ENCODE measurements at places on chromosomes 12 and 14.

GRCh38 chr14:75333606-75334548 is 55.2 kb downstream of the FOS start:
- no peak for DNase-seq

DNA sequence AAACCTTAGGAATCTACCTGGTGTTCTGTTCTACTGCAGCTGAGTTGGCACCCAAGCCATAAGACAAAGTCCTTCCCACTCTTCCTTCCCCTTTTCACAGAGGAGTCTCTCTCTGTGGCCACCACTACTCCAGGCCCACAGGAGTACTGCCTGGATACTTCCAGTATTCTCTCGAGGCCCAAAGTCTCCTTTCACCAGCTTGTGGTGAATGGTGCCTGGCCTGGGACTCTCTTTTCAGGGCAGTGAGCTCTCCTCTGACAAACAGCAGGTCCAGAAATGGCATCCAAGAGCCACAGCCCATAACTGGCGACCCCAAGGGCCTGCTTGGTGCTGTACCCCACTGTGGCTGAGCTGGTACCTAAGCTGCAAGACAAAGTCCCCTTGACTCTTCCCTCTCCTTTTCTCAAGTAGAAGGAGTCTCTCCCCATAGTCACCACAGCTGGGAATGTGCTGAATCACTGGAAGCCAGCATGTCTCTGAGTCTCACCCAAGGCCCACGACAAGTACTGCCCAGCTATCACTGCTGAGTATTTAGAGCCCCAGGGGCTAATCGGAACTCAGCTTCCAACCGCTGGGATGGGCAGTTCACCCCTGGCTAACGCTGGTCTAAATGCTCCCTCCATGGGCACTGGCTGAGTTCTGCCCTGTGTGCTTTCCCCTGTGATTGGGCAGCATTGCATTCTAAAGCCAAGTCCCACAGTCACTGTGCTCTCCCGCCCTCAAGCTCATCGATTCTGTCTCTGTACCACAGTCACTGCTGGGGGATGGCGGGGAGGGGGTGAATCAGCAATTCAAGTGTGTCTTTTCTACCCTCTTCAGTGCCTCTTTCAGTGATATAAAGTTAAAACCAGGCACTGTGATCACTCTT is 6.1 kb downstream of the A2ML1 start:
- no peak for DNase-seq

GRCh38 chr14:34098045-34098984 is 147.4 kb upstream of the EGLN3 start:
- DNase-seq, result no peak

DNA sequence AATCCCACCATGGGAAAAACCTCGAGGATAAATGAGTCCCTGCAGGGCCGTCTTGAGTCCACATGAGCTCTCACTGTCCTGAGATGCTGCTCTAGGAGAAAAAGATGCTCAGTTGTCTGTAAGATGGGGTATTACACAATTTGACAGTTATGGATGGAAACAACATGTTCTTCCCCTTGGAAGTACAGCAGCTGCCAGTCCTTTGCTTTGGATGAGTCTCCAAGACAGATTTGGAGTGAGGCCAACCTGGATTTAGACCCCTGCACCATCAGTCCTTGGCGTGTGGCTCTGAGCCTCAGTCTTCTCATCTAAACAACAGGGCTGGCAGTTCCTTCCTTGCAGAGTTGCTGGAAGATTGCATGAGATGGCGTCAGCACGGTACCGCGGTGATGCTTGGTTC is 309.1 kb upstream of the FKBP4 start:
- DNase-seq, result no peak

GRCh38 chr12:115075552-115076170 is 391.7 kb upstream of the TBX3 start:
- no peak for DNase-seq

DNA sequence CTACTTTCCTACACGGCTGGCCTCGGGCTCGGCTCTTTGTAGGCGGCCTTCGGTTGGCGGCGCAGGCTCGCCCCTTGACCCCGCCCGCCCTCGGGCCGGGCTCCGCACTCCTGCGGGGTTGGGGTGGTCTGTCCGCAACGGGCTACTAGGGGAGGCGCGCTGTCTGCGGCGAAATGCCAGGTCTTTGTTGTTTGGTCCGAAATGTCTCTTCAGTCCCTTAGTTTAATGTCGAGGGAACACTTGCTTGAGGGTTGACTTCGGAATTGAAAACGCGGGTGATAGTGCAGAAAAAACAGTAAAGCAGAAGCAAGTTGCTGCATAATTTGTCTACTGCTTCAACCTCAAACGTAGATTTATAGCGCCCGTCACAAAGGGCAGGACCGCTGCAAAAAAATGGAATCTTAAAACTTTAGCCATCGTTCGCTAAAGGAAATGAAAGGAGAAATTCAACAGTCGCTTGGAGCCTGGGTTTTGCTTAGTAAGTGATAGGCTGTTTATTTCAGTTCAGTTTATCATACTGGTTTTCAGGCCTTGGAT is 390 bp downstream of the JKAMP start:
- DNase-seq, result no peak

DNA sequence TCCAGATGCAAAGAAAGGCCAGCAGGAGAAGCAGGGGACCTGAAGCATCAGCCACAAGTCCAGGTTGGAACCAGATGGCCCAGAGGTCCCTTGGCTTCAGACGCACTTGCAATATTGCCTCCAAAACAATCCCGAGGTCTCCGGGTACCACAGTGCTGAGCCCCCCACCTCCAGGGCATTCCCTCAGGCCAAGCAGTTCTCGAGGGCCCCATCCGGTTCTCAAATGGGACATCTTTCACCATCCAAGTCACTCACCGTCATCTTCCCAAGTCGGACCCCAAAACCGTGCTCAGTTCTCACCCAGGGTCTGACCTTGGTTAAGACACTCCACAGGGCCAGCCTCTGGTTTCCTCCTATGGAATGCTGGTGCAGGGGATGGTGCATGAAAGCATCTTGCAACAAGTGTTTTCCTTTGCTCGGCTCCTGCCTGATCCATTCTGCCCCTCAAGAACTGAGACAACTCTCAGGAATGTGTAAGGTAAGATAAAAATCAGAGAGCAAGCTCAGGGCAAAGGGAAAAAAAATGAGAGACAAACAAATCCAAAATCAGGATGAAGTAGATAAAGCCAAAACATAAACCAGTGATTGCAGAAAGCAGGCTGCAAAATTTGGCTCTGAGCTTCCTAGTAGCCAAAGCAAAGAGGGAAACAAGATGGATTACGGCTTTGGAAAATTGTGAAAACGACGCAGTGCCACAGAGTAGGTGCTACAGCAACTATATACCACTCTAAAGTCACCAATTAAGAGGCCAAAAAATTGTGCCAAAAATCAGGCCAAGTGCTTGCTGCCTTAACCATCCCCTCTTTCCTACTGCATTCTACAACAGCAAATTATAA is 8.0 kb downstream of the NCOR2 start:
- no peak for DNase-seq

DNA sequence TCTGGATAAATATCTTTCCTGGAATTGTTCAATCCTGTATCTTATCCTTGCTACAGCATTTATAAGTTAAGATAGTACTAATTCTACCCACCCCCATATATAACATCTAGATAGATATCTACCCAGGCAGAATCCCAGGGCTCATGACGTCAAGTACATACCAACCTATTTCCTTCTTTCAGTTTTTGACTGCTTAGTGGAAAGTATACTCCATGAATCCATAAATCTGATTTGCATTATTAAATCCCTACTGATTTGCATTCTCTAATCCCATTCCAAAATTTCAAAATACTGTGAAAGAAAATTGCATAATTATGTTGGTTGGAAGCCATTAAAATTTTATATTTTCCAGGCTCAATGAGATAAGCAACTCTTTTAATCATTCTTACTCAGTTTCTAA is 111.7 kb downstream of the KITLG start:
- no peak for DNase-seq

DNA sequence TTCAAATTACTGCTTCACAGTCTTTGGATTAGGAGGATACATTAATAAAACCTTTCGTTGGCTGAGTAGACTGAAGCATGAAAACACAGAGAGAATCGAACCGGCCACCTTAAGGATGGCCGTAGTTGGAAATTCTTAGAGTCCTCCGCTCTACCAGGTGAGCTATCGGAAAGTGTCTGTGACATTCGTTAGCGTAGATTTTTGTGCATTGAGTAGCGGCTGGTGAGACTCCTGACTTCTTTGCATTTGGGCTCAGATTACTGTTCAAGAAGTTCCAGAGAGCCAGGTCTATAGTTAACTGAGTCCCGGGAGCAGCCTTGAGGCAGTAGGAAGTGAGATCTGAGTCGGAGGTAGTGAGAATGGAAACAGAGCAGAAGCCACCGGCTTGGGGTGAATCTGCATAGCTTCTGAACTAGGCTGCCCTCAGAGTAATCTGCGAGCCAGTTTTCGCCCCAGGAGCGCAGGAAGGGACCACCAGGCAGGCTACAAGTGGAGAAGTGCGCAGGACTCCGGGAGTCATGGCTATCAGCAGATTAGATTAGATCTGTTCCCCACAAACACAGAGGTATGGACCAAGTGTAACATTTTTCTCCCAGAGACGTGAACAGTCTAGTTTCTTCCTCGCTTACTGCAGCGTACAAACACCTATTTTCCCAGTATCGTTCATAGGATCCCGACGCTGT is 11.0 kb downstream of the OR6S1 start:
- no peak for DNase-seq

DNA sequence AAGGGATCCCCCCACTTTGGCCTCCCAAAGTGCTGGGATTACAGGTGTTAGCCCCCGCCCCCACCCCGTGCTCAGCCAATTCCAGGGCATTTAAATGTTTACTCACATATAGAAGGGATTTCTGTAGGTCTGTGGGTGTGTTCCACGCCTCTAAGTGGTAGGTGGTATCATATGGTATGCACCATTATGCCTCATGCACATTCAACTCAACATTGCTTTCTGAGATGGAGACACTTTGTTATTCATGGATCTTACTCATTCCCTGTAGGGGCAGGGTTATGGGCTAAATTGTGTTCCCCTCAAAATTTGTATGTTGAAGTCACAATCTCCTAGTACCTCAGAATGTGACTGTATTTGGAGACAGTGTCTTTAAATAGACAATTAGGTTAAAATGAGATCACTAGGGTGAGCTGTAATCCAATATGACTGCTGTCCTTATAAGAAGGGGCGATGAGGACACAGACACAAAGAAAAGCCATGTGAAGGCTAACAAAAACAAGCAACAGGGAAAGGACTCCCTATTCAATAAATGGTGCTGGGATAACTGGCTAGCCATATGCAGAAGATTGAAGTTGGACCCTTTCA is 200.6 kb downstream of the EFCAB11 start:
- no peak for DNase-seq

GRCh38 chr14:78403278-78403815 is 233.2 kb downstream of the NRXN3 start:
- DNase-seq, result no peak

DNA sequence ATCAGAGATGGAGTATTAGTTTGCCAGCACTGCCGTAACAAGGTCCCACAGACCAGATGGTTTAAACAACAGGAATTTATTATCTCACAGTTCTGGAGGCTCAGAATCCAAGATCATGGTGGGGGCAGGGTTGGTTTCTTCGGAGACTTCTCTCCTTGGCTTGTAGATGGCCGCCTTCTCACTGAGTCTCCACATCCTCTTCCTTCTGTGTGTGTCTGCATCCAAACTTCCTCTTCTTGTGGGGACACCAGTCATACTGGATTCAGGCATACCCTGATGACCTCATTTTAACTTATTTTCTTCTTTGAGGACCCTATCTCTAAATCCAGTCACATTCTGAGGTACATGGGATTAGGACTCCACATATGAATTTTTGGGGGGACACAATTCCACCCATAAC is 455.5 kb downstream of the RGS6 start:
- no peak for DNase-seq

GRCh38 chr12:21518451-21518850 is 7.6 kb upstream of the SPX start:
- no peak for DNase-seq

DNA sequence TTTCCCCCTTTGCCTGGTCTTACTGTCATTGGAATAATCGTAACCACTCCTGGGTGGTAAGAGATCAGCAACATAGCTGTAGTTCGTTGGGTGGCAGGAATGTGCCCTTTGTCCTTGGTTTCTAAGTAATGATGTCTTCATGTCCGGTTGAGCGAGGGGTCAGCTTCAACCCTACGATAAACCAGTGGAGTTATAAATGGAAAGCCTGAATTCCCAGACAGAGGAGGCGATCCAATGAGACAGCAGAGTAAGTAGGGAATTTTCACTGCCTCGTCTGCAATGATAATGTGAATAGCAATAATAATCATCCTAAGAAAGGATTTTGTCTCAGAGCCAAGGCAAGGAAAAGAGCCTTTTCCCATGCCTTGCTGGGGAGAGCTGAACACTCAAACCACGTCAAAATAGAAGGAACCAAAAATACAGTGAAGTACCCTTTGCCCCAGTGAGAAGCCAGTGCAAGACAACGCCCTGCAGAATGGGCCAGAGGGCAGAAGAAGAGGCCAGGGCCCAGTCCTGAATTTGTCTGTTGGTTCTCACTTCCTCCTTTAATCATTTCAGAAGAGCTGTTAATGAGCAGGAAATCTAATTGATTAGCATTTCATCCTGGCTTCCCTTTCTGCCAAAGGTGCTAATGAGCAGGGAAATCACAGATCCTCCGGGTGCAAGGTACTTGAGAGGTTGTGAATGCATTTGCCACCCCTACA is 330.7 kb downstream of the CACNA1C start:
- no peak for DNase-seq

DNA sequence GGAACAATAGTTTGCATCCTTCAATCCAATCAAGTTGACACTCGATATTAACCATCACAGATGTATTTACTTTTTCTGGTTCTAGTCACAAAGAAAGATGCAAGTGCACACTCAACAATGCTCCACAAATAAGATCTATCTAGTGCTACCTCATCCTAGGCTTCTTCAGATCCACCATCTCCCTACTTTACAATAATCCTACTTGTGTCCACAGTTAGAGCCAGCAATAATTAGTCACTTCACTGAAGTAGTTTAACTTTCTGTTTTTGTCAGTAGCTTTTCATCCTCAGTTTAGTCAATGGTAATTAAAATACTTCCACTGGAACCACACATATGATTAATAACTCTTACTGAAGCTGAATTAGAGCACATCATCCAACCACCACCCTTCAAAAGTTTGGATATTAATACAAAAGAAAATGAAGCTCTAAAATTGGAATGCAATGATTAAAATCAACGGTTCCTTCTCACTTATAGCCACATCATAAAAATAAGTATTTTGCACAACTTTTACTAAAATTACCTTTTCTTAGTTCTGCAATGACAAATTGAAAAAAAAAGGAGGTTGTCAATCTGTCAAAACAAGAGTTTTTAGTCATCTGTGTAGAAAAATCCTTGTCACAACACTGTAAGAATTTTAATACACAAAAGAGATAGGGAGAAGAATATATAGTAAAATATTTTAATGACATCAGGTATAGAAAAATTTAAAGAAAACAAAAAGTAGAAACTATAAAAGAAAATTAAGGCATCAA is 28.2 kb upstream of the SNRPF start:
- no peak for DNase-seq

DNA sequence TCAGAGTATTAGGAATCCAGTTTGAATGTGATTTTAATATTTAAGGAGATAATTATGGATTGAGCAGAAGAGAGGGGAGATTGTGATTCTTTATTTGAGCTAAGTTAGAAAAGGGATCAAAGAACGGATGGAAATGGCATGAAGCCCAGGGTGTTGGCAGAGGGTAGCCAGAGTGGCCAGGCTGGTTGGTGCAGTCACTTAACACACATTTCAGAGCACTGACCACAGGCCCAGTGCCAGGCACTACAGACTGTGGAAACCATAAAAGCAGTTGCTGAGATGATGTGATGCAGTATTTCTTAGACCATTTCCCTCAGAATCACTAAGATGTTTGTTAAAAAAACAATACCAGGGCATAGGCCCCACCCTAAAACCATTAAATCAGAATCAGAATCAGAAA is 167.7 kb upstream of the AMIGO2 start:
- DNase-seq, result no peak
